ENCODE measurements at places on chromosomes 3 and 15. TPM values are rescaled to one million over a fixed set of nuclear protein-coding genes. Genes with fewer than 3 reads are reported as not detected.

GRCh38 chr3:127762787-127763105 is 59.6 kb downstream of the MGLL start:
- DNase-seq = no peak

- no peak for DNase-seq
Measured at GRCh38 chr3:117059956-117060270, 350.3 kb downstream of the TUSC7 start.

DNA sequence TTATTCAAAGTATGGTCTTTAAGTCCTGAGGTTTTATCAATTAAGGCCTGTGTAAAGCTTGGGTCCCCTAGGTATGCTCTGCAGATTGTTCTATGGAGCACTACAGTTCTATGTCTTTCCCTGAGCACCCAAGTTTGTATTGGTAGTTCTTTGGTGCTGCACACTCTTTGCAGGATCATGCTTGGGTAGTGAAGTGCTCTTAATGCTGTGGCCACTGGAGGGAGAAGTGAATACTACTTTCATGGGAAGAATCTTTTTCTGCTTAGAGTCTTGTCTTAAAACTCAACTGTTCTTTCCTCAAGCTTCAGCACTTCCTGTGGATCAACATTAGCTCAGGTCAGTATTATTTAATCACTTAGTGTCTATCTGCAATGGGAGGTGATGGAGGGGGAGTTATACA is 93.6 kb upstream of the CFAP20DC start:
- DNase-seq = no peak

- DNase-seq = no peak
Measured at GRCh38 chr3:72658466-72659100, 189.7 kb downstream of the SHQ1 start.

DNA sequence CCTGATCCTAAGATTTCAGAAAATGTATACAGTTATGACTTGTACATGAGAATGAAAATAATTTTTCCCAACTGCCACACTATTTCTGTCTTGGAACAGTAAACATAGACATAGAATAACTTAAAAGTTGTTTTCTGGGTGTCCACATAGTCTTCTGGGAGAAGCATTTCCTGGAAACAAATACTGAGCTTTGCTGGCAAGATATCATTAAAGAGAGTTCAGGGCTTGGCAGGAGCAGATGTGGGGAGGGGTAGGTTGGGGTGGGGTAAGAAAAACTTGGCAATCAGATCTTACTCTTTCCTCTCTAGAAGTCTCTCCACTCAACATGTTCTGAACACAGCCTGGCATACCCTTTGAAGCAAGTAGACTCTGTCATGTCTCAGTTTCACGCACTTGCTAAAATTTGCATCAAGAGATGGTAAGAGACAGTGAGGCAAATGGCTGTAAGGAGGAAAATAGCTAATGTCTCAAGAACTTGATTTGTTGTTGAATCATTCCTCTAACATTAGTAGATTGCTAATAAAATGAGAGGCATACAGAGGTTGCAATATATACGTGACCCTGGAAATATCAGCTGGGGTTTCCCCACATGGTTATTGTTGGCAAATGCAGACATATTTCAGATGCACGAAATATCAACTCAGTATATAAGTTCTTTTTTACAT is 27.3 kb upstream of the ABI3BP start:
- peak; percentile 80 for DNase-seq

The TBCCD1 gene
- 19.7 TPM for total RNA-seq

DNA sequence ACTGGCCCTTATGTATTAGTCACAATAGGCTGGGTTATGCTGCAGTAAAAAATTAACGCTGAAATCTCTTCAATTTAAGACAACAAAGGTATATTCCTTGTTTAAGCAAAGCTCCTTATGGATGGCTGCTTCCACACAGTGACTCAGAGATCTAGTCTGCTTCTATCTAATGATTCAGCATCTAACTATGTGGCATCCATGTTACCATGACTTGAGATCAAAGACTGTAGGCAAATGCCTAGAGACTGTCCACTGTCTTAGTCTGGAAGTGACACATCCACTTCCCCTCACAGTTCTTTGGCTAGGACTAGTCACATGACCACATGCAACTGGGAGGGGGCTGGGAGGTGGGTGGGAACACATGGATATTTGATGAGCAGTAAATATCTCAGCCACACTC is 61.3 kb upstream of the PSMD6 start:
- peak; percentile 91 for DNase-seq

- no peak for DNase-seq
Measured at GRCh38 chr15:82298520-82298919, 35.9 kb downstream of the SAXO2 start.
